ENCODE measurements at places on chromosomes 7 and 10.

- DNase-seq: no peak
These were observed 62.3 kb downstream of the TFPI2 start for GRCh38 chr7:93828260-93828659.

DNA sequence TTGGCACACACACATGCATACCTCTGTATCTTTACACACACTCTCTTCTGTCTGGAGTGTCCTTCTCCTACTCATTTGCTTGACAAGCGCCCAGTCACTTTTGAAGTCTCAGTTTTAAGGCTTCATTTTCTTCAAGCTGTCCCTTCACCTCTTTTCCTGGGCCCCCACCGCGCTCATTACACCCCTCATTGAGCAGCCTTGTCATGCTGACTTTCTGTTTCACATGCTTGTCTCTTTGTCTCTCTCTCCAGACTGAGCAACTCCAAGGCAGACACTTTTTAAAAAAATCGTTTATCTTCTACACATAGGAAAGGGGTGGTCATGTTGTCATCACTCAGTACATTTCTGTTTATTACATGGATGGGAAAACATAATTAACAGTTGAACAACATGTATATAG, 225.2 kb upstream of the FZD1 start:
- DNase-seq: no peak

- DNase-seq: no peak
These were observed 205.6 kb upstream of the ETV1 start for GRCh38 chr7:14195079-14195478.

DNA sequence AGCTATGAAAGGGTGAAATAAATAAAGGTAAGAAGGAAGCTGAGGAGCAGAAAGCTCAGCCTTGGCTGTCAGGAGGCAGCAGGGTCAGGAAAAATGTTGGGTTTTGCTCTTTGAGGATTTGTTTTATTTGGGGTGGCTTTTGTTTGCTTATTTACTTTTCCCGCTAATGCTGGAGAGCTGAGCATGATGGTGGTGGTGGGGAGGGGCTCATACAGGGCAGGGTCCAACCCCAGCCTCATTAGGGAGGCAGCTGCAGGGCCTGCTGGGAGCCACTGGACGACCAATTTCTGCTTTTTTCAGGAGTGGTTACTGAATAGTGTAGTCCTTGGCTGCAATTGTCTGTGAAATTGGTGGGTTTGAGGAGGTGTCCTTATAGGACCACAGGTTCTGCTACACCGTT, 36.3 kb downstream of the CCM2 start:
- DNase-seq: no peak

DNA sequence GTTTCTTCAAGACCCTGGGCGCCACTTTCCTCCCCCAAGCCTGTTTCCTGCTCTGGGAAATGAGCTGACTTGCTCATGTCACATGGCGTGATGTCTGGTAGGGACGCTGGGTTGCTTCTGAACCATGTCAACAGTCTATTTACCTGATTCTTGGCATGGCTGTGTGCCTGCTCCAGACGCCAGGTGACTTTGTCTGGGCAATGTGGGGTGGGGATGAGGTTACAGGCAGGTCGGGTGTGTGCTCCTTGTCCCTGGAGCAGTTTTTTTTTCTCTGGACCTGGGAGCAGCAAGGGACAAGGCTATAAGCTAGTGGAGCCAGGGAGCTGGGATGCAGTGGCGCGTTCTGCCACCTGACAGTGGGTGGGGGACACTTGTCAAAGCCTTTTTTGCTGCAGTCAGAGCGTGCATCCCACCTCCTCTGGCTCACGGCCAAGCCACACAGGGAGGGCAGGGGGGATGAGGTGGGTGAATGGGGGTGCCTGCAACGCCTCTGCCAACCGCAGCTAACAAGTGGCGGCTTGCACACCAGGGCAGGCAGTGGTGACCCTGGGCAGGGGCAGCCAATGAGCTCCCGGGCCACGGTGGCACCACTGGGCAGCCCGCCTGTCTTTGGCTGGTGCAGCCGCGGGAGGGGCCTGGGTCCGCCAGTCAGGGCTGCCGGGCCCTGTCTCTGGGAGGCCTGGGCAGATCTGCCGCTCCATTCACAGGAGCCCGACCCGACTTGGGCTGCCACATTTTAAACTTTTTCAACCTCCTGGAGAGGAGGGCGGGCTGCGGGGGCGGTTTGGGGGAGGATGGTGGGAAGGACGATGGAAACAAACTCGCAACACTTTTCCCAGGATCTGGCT, 22.9 kb downstream of the DNAJB12 start:
- peak; percentile 97 for DNase-seq

DNA sequence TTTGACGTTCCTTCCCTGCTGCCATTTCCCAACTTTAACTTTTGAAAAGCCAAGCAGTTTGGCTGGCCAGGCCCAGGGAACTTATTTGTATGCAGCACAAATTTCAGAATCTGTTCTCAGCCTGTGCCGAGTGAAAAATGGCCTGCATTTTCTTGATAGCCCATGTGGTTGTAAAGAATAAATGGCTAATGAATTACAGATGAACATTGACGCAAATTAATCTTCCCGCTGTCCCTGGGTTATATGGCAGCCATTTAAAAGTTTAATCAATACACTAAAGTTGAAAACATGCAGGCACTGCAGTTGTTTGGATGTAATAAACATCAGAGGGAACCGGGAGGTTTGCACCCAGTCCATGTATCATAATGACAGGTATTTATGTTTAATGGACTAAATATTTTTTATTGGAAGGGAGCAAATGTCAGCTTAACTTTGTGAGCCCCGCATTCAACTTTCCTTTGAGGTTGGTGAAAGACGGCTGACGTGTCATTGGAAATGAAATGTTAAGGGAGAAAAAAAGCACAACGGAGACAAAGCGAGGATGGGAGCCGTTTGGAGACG, 1092.4 kb downstream of the LRMDA start:
- no peak for DNase-seq

DNA sequence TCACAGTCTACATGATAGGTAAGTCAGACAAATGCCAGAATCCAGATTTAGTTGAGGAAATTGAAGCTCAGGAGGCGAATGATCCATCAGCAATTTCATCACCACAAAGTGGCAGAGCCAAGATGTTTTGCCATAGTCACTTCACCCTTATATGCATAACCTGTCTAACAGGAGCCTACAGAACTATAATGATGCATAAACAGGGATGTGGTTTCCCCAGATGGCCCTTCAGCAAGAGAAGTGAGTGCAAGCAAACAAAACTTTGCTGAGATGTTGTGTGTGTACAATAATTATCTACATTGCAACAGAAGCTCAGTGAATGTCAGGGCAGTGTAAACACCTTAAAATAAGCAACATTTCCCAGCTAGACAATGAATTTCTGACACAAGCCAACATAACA, 28.6 kb downstream of the PON3 start:
- no peak for DNase-seq

DNA sequence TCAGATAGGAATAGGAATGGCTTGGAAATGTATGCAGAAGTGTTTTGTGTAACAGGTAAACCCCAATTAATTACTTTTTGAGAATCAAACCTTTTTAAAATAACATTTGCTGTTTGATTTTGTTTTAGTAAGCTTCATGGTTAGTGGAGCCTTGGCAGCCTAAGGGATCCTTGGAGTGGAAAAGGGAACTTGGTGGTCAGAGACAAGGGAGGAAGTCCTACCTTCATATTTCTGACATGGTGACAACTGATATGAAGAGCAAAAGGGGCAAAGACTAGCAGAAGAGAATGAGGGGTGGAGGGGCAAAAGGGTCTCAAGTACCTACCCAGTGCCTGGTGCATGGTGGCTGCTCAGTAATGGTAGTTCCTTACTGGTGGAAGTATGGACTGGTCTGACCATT, 32.3 kb downstream of the AHCYL2 start:
- no peak for DNase-seq

- no peak for DNase-seq
These were observed 32.7 kb downstream of the R3HCC1L start for GRCh38 chr10:98167191-98167590.

- DNase-seq: no peak
These were observed 52.2 kb downstream of the R3HCC1L start for GRCh38 chr10:98186681-98187080.

GRCh38 chr10:57982091-57982490, 285.6 kb downstream of the IPMK start:
- no peak for DNase-seq

DNA sequence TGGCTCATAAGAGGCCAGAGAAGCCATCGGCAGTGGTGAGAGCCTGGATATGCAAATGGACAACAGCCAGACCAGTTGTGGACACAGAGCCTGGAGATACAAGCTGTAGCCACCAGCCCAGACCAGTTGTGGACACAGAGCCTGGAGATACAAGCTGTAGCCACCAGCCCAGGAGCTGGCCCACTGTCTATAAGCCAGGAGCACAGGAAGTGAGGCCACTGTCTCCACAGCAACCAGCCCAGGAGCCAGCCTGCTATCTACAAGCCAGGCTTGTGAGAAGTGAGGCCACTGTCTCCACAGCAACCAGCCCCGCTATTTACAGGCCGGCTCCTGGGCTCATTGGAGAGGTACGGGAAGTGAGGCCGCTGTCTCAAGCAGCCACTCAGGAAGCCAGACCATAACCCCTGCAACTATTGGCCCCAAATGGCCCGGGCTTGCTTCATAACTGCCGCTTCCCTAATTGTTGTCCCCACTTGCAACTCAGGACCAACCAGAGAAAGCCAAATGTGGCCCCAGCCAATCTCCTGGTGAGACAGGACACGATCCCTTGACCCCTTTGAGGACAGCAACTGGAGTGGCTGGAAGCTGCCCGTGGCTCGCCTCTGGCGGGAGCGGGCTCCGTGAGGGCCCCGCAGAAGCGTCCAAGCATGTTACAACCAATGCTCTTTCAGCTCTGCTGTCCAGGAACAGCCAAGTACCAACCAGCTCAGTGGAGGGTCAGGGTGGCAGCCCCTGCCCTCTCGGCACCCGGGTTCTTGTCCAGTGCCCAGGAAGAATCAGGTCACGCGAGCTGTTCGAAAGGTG, 44.1 kb upstream of the CNPY1 start:
- no peak for DNase-seq

DNA sequence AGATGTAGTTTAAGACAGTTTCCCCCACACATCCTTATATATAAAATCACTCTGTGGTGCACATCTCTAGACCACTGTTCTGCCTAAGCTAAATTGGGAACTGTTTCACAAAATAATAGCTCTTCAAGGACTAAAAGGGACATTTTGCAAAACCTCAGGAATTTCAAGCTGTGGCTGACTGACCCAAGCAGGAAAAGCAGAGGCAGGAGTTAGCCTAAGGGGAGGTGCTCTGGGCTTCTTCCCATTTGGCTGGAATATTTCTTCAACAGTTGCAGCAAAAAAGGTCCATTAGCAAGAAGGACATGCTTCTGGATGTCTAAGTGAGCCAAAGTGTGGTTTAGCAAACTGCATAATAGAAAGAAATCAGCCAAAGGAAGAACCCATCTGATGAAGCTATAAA, 551.2 kb upstream of the ANKRD30A start:
- DNase-seq: no peak

GRCh38 chr10:79244841-79245504, 102.3 kb upstream of the PPIF start:
- no peak for DNase-seq

Measured in NCI-H226 (cell line).